ENCODE measurements at places on chromosomes 5 and 9. TPM values are rescaled to one million over a fixed set of nuclear protein-coding genes. Genes with fewer than 3 reads are reported as not detected.

Gene MZB1
- total RNA-seq = 3.9 TPM

Gene CAPSL
- total RNA-seq = not detected

Gene PLCXD3
- 14.5 TPM for total RNA-seq

Gene SLC36A2
- not detected for total RNA-seq

Gene MAMDC2
- total RNA-seq = 14.6 TPM

Gene SEMA6A
- 19.8 TPM for total RNA-seq

Gene GLRA1
- not detected for total RNA-seq

Gene LECT2
- not detected for total RNA-seq

Gene RNF183
- not detected for total RNA-seq

Gene PPP2R2B
- 15.0 TPM for total RNA-seq

Gene KLHL3
- 20.7 TPM for total RNA-seq

Gene LCN1
- 0.81 TPM for total RNA-seq

Gene RGS7BP
- 27.3 TPM for total RNA-seq
